Brain pericyte (primary cell): ENCODE measurements at places on chromosomes 5 and 9.

DNA sequence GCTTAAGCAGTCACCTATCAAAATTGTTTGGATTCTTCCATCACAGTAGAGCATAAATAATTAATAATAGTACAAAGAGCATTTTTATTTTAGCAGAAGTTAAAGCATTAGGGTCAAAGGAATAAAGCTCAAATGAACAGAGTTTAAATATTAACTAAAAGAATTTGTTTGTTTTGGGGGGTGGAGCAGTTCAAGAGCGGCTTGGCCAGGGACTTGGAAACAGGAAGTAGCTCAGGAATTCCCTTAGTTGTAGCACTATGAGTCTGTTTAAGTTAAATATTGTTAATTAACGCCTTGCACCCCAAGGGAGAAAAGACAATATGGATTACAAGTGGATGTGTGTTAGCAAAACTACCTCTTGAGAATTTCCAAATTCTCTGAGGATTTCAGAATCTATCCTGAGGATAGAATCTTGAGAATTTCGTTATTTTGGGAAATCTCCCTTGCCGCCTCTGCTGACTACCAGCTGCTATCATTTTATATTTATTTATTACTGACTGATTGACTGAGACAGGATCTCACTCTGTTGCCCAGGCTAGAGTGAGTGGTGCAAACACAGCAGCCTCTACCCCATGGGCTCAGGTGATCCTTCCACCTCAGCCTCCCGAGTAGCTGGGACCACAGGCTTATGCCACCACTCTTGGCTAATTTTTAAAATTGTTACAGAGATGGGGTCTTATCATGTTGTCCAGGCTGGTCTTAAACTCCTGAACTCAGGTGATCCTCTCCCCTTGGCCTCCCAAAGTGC is 96.7 kb upstream of the CHD1 start:
- DNase-seq: no peak

GRCh38 chr9:1759009-1759408 is 256.1 kb upstream of the SMARCA2 start:
- no peak for DNase-seq

- no peak for DNase-seq
These were observed 76.4 kb upstream of the FCN1 start for GRCh38 chr9:134993996-134994720.

GRCh38 chr9:715743-716400 is 125.6 kb upstream of the DMRT1 start:
- DNase-seq: no peak

- no peak for DNase-seq
These were observed 61.9 kb upstream of the GPBP1 start for GRCh38 chr5:57111993-57112392.

GRCh38 chr9:115204904-115205453 is 87.0 kb upstream of the TNC start:
- DNase-seq: no peak

DNA sequence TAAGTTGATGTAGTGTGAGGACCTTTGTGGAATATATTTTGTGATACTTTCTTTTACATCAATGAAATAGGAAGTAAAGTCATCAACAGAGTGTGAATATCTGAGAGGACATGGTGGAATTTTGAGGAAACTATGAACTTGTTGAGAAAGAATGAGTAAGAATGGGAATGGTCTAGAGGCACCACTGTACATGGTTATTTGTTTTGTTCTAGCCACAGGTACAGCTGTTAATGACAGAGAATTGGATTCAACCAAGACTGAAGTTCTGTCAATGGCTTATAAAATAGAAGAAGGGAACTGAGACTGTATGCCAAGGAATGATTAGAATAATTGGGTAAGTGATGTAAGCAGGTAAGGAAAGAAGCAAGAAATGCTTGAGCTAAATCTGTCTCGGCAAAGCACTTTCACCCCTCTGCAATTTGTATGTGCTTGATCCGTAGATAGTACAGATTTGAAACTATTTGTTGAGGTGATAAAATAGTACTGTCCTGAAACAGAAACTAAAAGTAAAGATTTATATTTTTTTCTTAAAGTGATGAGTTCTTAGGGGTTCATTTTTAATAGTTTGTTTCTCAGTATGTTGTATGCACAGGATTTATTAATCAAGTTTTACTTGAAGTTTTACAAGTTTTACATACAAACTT is 468.8 kb upstream of the SMC2 start:
- DNase-seq: no peak

GRCh38 chr9:130639866-130640555 is 24.4 kb upstream of the PRDM12 start:
- DNase-seq: no peak

DNA sequence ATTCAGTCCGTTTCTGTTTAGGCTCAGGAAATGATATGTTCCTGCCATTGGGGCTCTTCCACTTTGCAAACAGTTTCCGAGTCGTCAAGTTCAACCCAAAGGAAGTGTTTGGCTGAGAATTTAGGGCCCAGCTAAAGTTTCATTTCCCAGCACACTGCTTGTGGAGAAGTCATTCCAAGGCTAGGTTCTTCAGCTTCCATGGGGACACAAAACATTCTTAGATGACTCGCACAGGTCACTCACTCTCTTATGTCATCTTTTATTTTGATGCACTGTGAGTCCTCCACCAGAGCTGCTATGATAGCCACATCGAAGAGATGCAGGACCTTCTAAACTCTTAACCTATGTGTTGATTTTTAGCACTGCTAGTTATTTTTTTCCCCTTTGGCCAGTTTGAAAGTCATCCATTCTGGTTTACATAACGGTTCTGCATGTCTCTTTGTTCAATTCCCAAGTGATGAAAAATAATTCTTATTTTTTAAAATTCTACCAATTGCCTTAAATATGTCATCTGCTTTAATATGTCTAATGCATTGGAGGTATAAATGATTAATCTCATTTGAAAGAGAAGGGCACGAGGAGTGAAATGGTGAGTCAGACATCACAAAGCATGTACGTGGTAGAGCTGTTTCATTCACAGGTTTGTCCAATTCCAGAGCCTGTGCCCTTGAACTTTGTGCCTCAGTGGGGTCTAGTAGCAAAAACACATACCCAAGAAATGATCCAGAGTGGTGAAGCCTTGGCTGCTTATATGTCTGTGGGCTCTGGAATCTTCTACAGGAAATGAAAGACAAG is 84.3 kb downstream of the ZNF462 start:
- no peak for DNase-seq
